Thoracic aorta (tissue), 2 donors: ENCODE measurements at places on chromosomes 1 and 21.
A peak's percentile ranks its signal among the peaks of the same experiment; 100 is the strongest.

GRCh38 chr1:60069691-60070090 is 3.9 kb downstream of the C1orf87 start:
- DNase-seq = no peak
- H3K27ac ChIP-seq = no peak overlapping the region

DNA sequence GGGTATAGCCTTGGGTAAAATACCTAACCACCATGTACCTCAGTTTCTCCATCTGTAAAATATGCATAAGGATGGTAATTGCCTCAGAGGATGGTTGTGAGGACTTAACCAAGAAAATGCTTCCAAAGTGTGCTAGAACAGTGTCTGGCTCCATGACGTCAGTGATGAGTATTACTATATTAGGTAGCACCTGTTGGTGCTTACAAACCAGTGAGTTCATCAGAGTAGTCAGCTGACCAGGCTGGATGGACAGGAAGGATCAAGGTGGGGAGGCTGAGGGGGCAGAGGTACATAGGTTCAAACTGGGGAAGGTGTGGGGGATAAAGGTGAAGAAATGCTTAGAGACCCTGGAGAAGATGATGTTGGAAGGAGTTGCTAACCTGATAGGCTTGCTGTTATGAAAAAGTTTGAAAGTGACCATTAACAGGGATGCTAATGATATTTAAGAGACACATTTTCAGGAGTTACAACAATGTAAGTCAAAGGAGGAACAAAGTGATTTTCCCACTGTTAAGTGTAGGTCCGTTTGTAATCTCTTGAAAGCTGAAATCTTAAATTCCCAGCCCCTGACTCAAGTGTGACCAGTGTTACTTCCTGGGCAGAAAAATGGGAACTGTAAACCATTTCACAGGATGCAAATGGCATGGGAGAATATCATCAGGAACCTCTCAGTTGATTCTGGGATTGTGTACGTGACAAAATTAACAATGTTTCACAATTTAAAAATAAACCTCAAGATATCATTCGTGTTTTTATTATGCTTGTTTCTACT is 4.4 kb downstream of the NTPCR start:
- H3K36me3 ChIP-seq = peaks cover 14% of the 10 kb centered on the region
- H3K4me3 ChIP-seq = no peak overlapping the region
- no peak for DNase-seq
- H3K27me3 ChIP-seq = no peaks in the 10 kb centered on the region

DNA sequence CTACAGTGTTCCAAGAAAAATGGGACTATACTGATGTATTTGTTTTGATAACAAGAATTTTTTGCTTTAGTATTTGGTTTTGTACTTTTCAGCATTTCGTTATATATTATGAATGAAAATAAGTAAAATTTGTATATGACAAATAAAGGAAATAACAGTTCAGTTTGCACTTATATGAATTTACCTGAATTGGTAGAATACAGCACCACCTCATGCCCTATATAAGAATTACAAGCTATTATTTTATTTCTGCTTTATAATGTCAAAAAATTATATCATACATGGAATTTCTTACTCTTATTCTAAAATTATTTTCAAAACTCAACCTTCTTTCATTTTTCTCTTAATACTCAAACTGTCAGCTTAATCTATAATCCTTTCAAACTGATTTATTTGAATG is 14.6 kb downstream of the EFCAB7 start:
- peaks cover 7% of the 10 kb centered on the region for H3K36me3 ChIP-seq
- no peaks in the 10 kb centered on the region for H3K4me1 ChIP-seq
- no peak overlapping the region for H3K4me3 ChIP-seq
- no peak for DNase-seq

DNA sequence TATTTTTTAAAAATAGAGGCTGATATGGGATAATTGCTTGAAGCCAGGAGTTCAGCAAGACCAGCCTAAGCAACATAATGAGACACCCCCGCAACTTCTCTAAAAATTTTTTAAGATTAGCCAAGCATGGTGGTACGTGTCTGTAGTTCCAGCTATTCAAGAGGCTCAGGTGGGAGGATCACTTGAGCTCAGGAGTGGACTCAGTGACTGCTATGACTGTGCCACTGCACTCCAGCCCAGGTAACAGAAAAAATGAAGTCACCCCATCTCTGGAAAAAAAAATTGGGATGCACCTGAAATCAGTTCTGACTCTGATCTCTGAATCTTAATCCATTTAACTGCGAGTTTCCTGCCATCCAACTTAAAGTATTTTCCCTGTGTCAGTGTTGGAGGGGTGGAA is 124.2 kb downstream of the MRPS6 start:
- H3K27ac ChIP-seq = no peak overlapping the region
- peaks cover 35% of the 10 kb centered on the region for H3K4me1 ChIP-seq
- H3K27me3 ChIP-seq = no peaks in the 10 kb centered on the region
- H3K4me3 ChIP-seq = no peak overlapping the region
- H3K36me3 ChIP-seq = no peaks in the 10 kb centered on the region

DNA sequence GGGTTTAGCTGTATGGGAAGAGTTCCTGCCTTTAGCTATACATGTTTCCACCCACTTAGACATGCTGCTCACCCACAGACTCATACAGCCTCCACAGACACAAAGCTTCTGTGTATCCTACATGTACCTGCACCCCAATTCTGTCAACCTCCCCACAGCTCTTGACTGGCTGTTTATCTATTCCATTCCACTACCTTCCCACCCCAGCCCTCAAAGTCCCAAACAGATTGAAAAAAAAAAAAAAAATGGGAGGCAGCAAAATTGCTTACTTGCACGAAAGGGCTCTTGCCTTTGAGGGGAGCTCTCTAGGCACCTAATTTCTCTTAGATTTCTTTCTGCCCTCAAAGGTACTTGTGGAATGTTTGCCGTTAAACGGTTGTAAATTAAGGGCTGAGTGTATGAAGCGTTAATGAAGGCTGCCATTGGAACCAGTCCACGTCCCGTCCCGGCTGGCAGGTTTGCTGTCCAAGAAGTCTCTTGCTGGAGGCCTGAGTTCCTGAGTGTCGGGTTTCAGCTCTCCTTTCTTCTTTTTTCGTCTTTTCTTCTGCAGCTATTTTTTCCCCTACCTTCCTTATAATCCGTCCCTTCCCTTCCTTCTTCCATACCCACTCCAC is 43.6 kb downstream of the PBX1 start:
- no peak for DNase-seq
- no peaks in the 10 kb centered on the region for H3K27me3 ChIP-seq
- peak overlapping the region; percentile 61 for H3K27ac ChIP-seq

- peaks cover 25% of the 10 kb centered on the region for H3K36me3 ChIP-seq
- H3K4me1 ChIP-seq = no peaks in the 10 kb centered on the region
- no peak overlapping the region for H3K4me3 ChIP-seq
- H3K27me3 ChIP-seq = no peaks in the 10 kb centered on the region
- DNase-seq = no peak
- H3K27ac ChIP-seq = no peak overlapping the region
Observed at GRCh38 chr1:235226933-235227332, 65.9 kb upstream of the RBM34 start.

DNA sequence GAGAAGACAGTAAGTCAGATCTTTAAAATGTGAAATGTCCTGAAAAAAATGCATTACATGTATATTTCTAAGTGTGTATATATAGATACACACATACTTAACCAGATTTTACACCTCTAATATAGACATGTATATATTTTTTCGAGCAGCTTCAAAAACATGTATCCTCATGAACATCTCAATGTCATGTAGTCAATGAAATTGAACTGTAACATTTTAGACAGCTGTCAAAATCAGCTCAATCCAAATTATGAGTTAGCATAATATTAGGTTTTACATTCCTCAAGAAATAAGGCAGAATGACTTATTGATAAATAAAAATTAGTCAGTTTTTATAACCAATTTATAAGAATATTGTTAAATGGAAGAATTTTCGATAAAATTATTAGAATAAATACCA is 665.7 kb downstream of the BRINP3 start:
- no peak overlapping the region for H3K4me3 ChIP-seq
- no peaks in the 10 kb centered on the region for H3K4me1 ChIP-seq
- H3K27me3 ChIP-seq = no peaks in the 10 kb centered on the region

GRCh38 chr1:31306278-31306677 is 9.4 kb downstream of the ZCCHC17 start:
- H3K4me1 ChIP-seq = no peaks in the 10 kb centered on the region
- no peaks in the 10 kb centered on the region for H3K27me3 ChIP-seq
- peaks cover 3% of the 10 kb centered on the region for H3K36me3 ChIP-seq

DNA sequence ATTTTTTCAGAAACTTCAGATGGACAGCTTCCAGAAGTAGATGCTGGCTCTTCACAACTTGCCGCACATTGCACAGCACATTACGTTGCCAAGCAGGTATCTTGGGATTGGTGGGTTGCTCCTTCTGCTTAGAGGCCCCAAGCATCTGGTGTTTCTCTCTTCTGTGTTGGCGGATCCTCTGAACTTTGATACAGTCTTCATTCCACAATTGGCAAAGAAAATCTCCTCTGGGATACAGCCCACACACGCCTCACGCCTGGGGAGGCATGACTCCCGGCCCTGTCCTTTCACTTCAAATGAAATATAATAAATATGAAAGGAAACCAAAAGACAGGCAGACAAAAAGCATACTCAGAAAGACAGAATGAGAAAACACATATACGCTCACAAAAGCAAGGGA is 72.3 kb upstream of the PPP2R5A start:
- H3K4me3 ChIP-seq = no peak overlapping the region
- H3K27me3 ChIP-seq = no peaks in the 10 kb centered on the region
- DNase-seq = no peak

- no peak for DNase-seq
- peaks cover 47% of the 10 kb centered on the region for H3K36me3 ChIP-seq
- no peaks in the 10 kb centered on the region for H3K27me3 ChIP-seq
- H3K4me3 ChIP-seq = no peak overlapping the region
- H3K27ac ChIP-seq = no peak overlapping the region
Observed at GRCh38 chr1:2304921-2305681, 77.0 kb downstream of the SKI start.

- peaks cover 10% of the 10 kb centered on the region for H3K4me1 ChIP-seq
- no peak overlapping the region for H3K27ac ChIP-seq
- H3K4me3 ChIP-seq = no peak overlapping the region
- DNase-seq = no peak
Observed at GRCh38 chr1:115732316-115732715, 36.2 kb downstream of the CASQ2 start.
